ENCODE measurements at places on chromosomes 1 and 21. TPM values are rescaled to one million over a fixed set of nuclear protein-coding genes. Genes with fewer than 3 reads are reported as not detected.

Gene HNRNPU
- 137 TPM for polyA plus RNA-seq

Gene S100A5
- polyA plus RNA-seq: not detected

GRCh38 chr1:214362188-214362882 is 81.4 kb downstream of the SMYD2 start:
- no peak overlapping the region for H3K27ac ChIP-seq
- peaks cover 19% of the 10 kb centered on the region for H3K27me3 ChIP-seq
- no peak overlapping the region for H3K4me3 ChIP-seq
- no peaks in the 10 kb centered on the region for H3K4me1 ChIP-seq
- no peaks in the 10 kb centered on the region for H3K36me3 ChIP-seq

- no peaks in the 10 kb centered on the region for H3K36me3 ChIP-seq
- H3K27ac ChIP-seq: no peak overlapping the region
- no peaks in the 10 kb centered on the region for H3K27me3 ChIP-seq
- DNase-seq: no peak
- H3K4me1 ChIP-seq: no peaks in the 10 kb centered on the region
Observed at GRCh38 chr1:5706239-5706638, 286.0 kb downstream of the NPHP4 start.

- H3K27ac ChIP-seq: no peak overlapping the region
- no peak for DNase-seq
- no peaks in the 10 kb centered on the region for H3K4me1 ChIP-seq
- no peaks in the 10 kb centered on the region for H3K36me3 ChIP-seq
- H3K27me3 ChIP-seq: no peaks in the 10 kb centered on the region
Observed at GRCh38 chr21:43279578-43279894, 110.7 kb downstream of the CRYAA start.

DNA sequence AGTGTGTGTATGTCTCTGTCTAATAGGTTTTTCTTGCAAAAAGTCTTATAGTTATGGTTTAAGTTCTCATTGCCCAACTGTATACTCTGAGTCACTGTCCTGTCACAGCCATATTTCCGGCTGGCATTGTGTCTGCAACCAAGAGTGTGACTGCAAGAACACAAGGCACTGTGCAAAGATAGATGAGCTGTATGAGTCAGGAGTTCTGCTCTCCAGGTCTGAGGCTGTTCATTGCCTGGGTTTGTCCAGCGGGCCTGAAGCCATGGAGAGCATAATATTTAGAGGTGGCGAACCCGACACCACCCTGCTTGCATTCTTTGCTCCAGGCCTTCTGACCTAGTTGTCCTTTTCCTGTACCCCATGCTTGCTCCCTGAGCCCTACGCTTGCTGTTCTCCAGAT is 50.9 kb upstream of the CNIH3 start:
- DNase-seq: no peak
- no peak overlapping the region for H3K27ac ChIP-seq
- H3K4me3 ChIP-seq: no peak overlapping the region
- no peaks in the 10 kb centered on the region for H3K4me1 ChIP-seq

DNA sequence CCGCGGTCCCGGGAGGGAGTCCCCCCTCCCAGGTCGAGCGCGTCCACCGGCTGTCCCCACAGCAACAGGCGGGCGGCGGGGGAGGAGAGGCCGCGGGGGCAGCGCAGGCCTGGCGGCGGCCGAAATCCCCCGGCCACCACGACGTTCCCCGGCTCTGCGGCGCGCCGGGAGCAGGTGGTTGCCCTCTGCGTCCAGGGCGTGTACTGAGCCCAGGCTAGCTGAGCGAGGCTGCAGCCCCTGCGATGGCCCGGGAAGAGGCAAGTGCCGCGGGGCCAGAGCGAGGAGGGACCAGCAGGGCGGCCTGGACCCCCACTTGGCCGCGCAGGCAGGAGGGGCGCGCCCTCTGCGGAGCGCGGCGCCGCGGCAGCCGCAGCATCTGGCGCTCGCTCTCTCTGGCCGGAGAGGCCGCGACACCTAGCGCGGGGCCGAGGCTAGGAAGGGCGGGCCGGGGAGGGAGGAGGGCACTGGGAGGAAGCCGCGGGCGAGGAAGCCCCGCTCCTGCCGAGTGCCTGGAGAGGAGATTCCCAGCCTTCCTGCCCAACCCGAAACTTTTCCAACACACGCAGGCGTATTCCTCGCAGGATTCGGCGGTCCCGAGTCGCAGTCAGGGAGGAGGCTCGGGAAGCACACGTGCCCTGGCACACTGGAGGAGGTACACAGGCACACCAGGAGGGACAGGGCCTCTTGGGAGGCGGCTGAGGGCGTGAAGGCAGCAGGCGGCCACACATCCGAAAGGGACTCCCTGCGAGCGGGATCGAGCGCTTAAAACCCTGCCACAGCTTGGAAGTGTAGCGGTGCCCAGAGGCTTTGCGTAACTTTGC is 4.9 kb upstream of the PROX1 start:
- no peak overlapping the region for H3K27ac ChIP-seq
- peaks cover 25% of the 10 kb centered on the region for H3K27me3 ChIP-seq
- H3K4me3 ChIP-seq: no peak overlapping the region
- H3K4me1 ChIP-seq: peaks cover 3% of the 10 kb centered on the region
- no peak for DNase-seq
- H3K36me3 ChIP-seq: peaks cover 12% of the 10 kb centered on the region

DNA sequence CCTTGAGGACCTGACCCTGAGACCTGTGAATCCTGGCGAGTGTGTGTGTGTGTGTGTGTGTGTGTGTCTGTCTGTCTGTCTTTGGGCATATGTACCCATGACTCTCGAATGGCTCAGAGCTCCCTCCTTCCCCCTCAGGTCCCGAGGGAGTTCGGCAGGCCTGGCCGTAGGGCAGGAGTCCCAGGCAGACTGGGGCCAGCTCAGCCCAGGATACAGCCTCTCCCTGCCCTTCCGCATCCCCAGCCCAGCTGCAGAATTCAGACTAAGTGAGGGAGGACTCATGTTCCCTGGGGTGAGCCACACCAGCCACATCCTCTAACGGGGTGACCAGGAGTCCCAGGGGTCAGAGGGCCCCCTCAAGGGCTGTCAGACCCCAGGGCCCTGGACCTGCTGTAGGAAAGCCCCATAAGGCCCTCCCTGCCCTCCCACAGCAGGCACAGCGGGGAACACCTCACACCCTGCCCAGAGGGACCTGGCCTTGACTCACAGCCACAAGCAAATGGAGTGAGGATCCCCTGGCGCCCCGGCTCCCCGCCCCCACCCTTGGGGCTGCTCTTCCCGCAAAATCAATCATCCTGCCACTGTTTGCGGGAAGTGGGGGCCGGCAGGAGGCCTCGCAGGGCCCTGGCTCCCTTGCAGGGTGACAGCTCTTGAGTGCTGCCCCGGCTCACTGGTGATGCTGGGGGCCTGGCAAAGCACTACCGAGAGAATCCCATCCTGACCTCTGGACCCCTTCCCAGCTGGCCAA is 101.7 kb upstream of the CASZ1 start:
- H3K27me3 ChIP-seq: peaks cover 4% of the 10 kb centered on the region
- H3K27ac ChIP-seq: no peak overlapping the region
- no peak for DNase-seq
- no peak overlapping the region for H3K4me3 ChIP-seq
- H3K4me1 ChIP-seq: peaks cover 2% of the 10 kb centered on the region
- H3K36me3 ChIP-seq: no peaks in the 10 kb centered on the region

DNA sequence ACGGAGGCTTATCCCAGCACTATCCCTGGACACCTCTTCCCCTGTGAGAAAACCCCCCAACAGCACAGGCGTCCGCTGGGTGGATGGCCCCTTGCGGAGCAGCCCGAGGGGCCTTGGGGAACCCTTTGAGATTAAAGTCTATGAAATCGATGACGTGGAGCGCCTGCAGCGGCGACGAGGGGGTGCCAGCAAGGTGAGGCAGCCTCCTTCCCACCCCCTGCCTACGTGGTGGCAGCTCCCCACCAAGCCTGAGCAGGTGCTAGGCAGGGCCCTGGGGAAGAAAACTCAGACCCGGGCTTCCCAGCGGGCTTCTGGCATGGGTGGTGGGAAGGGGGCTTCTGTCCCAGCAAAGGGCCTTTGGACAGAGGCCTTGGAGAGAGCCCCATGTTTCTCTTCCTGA is 543.3 kb downstream of the KIF26B start:
- no peaks in the 10 kb centered on the region for H3K4me1 ChIP-seq
- no peaks in the 10 kb centered on the region for H3K27me3 ChIP-seq

DNA sequence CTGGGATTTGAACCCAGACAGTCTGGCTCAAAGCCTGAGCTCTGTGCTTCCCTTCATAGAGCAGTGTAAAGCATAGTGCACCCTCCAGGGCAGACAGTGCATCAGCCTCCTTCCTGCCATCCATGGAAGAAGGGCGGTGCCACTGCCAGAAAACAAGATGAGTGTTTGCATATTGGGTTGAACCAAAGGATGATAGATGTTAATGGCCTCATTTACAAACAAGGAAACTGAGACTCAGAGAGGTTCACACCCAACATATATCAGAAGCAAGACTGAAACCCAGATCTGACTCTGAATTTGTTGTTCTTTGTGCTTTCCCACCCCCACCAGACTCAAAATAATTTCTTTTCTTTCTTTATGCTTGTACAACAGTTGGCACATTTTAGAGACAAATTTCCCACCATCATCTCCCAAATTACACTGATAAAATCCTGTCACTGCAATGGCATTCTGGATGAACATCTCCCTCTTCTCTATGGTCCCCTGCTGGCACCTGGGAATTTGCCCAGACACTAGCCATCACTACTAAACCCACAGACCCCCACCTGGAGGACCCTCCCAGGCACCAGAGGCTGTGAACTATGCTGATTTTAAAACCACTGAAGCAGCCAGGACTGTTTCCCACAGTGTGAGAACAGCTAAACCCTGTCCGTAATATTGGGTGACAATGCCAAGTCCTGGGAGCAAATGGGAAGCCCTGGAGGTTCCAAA is 45.4 kb upstream of the MPZL1 start:
- H3K4me1 ChIP-seq: peaks cover 51% of the 10 kb centered on the region
- no peak overlapping the region for H3K4me3 ChIP-seq

Gene MDM4
- polyA plus RNA-seq: 8.3 TPM

DNA sequence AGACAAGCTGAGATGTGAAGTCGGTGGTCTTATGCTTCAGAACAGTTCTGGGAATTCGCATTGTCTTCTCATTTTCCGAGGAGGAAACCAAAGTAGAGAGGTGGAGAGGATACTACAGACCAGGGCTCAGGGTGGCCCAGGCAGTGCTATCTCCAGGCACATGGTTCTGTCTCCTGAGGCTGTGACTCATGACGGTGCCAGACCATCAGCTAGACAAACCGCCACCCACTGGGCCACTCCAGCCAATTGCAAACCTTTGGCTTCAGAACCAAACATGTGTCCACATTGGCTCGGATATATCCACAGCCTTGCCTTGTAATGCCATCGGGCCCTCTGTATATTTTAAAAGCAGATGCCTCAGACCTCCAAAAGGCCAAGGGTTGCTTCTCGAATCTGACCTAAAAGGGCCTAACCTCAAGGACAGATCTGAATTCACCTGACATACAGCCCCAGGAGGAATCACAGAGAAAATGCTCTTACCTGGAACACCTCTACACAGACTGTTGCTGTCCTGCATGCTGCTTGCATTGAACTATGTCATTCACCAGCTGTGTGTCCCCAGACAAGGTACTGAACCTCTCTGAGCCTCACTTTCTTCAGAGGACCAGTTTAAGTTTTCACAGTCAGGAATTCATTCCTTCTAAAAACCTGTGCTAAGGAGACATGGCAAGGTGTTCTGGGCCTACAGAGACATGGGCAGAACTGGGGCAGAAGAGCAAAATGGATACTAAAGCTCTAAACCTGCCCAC is 224.9 kb upstream of the JUN start:
- H3K27me3 ChIP-seq: peaks cover 3% of the 10 kb centered on the region
- H3K36me3 ChIP-seq: no peaks in the 10 kb centered on the region
- H3K27ac ChIP-seq: peak overlapping the region; percentile 44
- H3K4me3 ChIP-seq: peak overlapping the region; percentile 53
- no peak for DNase-seq
- peaks cover 57% of the 10 kb centered on the region for H3K4me1 ChIP-seq

Gene B4GALT2
- 0.48 TPM for polyA plus RNA-seq

DNA sequence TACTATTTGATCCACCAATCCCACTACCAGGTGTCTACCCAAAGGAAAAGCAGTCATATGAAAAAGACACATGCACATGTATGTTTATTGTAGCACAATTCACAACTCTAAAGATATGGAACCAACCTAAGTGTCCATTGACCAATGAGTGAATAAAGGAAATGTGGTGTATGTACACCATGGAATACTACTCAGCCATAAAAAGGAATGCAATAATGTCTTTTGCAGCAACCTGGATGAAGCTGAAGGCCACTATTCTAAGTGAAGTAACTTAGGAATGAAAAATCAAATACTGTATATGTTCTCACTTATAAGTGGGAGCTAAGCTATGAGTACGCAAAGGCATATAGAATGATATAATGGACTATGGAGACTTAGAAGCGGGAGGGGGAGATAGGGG is 12.6 kb downstream of the ADIPOR1 start:
- H3K27me3 ChIP-seq: peaks cover 1% of the 10 kb centered on the region
- no peak for DNase-seq
- H3K27ac ChIP-seq: no peak overlapping the region
- no peak overlapping the region for H3K4me3 ChIP-seq

- no peaks in the 10 kb centered on the region for H3K4me1 ChIP-seq
- H3K36me3 ChIP-seq: no peaks in the 10 kb centered on the region
- H3K4me3 ChIP-seq: no peak overlapping the region
- peaks cover 10% of the 10 kb centered on the region for H3K27me3 ChIP-seq
- DNase-seq: no peak
Observed at GRCh38 chr1:204249736-204250427, 36.1 kb upstream of the GOLT1A start.

DNA sequence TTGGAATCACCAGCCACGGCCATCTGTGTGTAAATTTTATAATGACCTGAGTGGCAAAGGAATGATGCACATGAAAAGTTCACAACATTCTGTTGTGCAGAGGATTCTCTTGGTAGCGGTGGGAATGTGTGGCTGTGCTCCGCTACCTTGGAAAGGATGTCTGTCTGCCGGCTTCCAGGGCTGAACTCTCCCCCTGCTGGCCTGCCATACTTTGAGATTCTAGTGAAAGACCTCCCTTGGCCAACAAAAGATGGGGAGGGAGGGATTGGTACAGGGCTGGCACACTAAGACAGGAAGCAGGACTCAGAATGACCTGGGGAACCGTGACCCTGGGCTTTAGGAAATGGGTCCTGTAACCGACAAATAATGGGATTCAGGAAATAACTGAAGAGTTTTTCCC is 194.5 kb upstream of the PLD5 start:
- H3K27ac ChIP-seq: no peak overlapping the region
- H3K4me1 ChIP-seq: no peaks in the 10 kb centered on the region
- H3K4me3 ChIP-seq: no peak overlapping the region
- no peaks in the 10 kb centered on the region for H3K36me3 ChIP-seq
- no peaks in the 10 kb centered on the region for H3K27me3 ChIP-seq

- no peak overlapping the region for H3K27ac ChIP-seq
- no peaks in the 10 kb centered on the region for H3K4me1 ChIP-seq
- peaks cover 9% of the 10 kb centered on the region for H3K27me3 ChIP-seq
- no peak overlapping the region for H3K4me3 ChIP-seq
- H3K36me3 ChIP-seq: no peaks in the 10 kb centered on the region
Observed at GRCh38 chr21:25646474-25646873, 7.4 kb downstream of the JAM2 start.

GRCh38 chr21:36913247-36914169 is 53.0 kb downstream of the HLCS start:
- no peak for DNase-seq
- H3K36me3 ChIP-seq: no peaks in the 10 kb centered on the region
- no peaks in the 10 kb centered on the region for H3K27me3 ChIP-seq

Gene ZBTB8A
- polyA plus RNA-seq: 0.39 TPM

GRCh38 chr1:101314244-101314643 is 77.4 kb downstream of the S1PR1 start:
- peaks cover 60% of the 10 kb centered on the region for H3K4me1 ChIP-seq
- H3K27me3 ChIP-seq: peaks cover 3% of the 10 kb centered on the region
- H3K27ac ChIP-seq: peak overlapping the region; percentile 97
- no peaks in the 10 kb centered on the region for H3K36me3 ChIP-seq

All from immature natural killer cell (primary cell).